ENCODE measurements at places on chromosomes 6 and 20.
A peak's percentile ranks its signal among the peaks of the same experiment; 100 is the strongest.

DNA sequence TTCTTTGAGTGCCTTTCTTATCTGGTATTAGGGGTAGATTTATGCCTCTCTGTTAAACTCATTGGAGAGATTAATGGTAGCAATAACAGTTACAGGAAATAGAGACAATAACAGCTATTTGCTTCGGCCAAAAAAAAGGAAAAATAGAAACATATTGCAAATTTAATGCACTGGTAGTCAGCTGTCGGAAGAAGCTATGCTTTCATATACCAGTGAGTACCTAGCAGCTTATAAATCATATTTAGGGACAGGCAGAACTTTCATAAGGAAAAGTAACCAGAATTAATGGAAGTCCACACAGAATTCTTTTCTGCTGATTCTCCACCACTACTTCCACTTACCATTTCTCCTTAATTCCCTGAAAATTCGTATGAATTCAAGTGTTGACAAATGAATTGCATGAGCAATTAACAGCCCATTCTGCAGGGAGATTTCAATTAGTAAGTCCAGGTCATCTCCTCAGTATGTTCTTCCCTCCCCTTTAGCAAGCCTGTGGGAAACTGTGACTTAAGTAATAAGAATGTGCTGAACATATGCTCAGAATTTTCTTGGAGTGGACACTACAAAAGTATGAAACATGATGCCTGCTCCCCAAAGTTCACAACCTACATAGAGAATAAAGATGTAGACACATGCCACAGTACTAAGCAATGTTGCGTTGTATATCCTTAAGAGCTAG is 196.7 kb upstream of the KCNQ5 start:
- DNase-seq = no peak

- DNase-seq = no peak
Observed at GRCh38 chr6:36160147-36160760, 29.9 kb downstream of the MAPK13 start.

GRCh38 chr6:108684771-108685329 is 124.1 kb downstream of the FOXO3 start:
- no peak for DNase-seq

GRCh38 chr6:158801655-158802294 is 17.4 kb downstream of the EZR start:
- DNase-seq = no peak

DNA sequence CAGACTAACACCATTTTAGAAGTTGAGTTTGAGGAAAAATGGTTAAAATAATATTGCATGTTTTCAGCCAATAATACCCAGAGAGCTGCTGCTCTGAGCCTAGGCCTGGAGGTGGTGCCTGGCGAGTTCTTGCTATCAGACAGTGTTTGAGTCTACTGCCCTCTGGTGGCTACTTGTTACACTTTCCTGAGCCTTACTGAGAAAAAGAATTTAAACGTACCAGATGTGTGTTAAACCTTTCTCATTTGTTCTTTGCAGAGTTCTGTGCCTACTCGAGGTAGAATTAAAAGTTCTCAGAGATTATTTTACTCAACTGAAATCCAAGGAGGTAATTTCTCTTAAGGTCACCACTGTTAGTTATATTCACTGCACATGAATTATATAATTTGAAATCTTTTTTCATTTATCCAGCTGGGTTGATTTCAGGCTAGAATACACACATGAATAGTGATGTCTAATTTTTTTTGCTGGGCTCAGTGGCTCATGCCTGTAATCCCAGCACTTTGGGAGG is 38.2 kb downstream of the SHLD1 start:
- DNase-seq = peak; percentile 49

DNA sequence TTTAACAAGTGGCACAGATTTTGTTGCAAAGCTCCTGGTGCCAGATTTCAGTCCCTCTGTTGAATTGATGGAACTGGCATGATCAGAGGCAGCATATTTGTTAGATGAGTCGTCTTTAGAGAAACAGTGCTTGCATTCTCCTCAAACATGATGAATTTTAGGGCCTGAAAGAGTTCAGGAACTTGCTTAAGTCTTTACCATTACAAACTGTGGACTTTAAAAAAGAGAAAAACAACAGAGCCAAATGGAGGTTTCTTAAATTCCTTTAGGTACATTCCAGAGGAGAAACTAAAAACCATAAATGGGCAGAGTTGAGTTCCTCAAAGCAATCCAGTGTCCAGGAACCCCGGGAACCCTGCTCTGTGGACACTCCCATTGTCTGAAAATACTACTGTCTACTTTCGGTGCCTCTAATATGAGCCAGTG is 2.5 kb downstream of the GTF2H5 start:
- no peak for DNase-seq

DNA sequence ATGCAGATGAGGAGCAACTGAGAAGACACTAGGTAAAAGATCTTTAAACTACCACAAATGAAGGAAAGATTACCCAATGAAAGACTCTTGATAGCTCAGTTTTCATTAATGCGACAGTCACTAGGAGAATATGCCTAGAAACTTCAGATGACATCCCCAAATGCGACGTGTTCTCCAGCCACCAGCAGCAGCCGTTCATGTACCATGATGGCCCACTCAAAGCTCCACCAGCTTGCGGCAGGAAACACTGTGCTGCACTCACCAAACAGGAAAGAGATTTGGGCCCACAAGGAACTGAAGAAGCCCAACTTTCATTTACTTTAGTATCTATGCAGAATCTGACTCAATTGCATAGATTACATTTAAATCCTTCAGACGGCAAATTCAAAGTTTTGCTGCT is 7.5 kb downstream of the DIDO1 start:
- DNase-seq = no peak

DNA sequence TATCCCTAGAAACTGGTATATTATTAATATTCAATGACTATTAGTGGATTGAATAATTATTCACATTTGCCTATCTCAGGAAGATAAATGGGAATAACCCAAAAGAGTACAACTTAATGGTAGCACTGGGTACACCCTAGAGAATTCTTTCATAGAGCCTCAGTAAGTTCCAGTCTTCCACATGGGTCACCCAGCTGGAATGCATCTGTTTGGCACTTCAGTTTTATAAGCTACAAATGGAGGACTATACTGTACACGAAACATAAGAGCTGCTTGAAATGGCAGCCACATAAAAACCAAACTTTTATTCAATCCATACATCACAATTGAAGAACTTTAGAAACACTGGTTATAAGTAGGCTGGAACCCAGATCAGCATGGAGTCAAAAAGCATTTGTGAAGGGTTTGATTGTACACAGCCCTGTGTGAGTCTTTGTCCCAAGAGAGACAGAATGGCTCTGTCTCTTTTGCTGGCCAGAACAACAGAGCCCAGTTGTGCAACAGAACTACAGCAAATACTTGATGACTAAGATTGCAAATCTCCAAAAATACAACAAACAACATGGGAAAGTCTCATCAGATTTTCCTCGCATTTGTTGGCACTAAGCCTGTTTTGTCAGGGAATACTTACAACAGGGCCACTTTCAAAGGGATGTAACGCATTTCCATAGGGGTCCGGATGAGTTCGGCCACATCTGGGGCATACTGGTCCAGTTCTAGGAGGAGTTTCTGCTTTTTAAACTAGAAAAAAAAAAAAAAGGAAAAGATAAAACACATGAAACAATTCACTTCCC is 39.5 kb downstream of the PIGU start:
- DNase-seq = no peak

GRCh38 chr6:28111964-28112363 is 12.4 kb upstream of the ZSCAN16 start:
- no peak for DNase-seq

DNA sequence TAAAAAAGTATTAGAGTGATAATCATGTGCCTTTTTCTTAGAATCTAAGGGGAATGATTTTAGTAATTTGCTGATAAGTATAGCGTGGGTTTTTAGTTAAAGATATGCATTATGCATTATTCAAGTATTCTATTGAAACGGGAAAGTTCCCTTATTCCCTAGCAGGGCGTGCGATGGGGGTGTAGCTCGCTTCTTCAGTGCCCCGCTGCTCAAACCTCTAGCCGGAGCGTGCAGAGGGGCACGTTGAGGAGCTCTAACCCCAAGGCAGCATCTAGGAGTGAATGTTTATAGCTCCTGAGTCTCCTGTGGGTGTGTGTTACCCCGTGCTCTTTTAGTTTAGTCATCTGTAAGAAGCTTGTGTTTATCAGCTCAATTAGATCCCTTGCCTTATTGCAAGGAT is 1339.5 kb upstream of the MAP3K7 start:
- DNase-seq = no peak
